ENCODE measurements at places on chromosomes 5 and 9.

- peak; percentile 38 for DNase-seq
These were observed at the start of gene GADD45G for GRCh38 chr9:89604729-89605464. Gene GADD45G, plus strand, starts transcription at chr9:89605012. Its CDS starts 110 bp downstream, at chr9:89605122.

- no peak for DNase-seq
These were observed 140.8 kb downstream of the CAVIN4 start for GRCh38 chr9:100718717-100719116.

DNA sequence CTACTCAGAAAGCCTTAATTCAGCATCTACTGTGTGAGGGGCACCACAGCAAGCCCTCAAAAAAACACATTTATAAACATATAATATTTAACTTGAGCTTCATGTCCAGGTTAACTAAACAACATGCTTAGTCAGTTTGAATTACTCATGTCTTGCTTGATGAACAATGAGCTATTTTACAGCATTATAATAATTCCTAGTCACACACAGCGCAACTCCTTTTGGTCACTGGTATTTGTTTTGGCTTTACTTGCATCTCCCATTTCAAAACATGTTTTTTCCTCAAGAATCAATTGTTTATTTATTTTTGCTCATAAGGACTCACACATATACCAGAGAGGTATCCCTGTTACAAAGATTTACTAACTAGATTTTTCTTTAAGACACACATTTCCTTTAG is 616.7 kb upstream of the DAB2 start:
- DNase-seq: no peak

DNA sequence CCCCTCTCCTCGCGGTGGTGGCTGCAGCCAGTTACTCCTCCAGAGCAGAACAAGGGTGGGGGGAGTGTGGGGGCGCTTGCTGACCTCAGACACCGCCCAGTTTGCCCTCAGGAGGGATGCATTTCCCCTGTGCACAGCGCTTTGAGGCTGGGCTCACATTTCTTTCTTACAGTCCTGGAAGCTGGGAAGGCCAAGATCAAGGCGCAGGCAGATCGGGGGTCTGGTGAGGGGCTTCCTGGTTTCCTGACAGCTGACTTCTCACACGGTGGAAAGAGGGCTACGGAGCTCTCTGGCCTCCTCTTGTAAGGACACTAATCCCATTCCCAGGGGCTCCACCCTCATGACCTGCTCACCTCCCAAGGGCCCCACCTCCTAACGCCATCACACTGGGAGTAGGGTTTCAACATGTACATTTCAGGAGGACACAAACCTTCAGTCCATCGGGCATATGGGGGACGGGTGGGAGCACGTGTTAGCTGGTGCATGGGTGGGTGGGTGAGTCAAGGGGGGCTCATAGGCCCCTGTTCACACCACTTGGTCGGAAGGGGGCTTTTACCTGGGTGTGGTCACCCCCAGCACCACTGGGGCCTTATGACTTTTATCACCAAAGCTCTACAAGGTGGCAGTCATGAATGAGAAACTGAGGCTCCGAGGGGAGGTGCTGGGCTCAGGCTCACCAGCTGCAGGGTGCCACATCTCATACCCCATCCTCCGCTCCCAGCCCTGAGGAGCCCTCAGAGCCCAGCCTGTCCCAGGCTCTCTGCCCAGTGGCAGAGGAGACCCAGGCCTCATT is 7.7 kb upstream of the SCGB3A1 start:
- no peak for DNase-seq

GRCh38 chr5:85337435-85337834 is 952.8 kb upstream of the EDIL3 start:
- DNase-seq: no peak

DNA sequence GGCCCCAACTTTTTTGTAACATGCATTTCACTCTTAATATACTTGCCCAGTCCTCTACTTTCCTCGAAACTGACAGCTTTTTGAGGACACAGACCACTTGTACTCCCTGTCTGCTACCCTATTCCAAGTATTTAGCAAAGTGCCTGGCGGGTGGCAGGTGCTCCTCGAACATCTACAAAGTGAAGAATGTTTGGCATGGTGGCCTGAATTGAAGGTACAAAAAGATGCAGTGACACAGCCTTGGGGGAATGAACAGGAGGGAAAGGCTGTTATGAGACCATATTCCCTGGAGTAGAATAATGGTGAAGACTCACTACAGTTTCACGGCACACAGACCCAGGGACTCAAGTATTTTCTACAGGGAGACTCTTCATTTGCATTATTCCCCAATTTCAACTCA is 590.9 kb downstream of the PRELID2 start:
- no peak for DNase-seq

- DNase-seq: no peak
These were observed 66.5 kb downstream of the SEMA5A start for GRCh38 chr5:9479361-9479760.

DNA sequence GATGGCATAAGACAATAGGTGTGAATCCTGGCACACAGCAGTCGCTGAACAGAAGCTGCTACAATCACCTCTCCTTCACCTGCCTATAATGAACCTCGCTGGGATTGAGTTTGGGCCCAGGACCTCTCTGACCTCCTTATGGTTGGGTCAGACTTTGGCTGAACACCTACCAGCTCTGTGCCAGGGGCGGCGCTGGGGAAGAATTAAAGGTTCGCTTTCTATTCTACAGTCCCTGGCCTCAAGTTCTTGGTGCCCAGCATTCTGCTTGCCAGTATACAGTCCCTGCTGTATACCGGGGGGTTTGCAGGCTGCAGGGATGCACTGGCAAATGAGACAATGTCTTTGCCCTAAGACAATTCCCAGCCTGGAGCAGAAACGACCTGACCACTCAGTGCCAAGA is 895 bp upstream of the STRBP start:
- DNase-seq: no peak

DNA sequence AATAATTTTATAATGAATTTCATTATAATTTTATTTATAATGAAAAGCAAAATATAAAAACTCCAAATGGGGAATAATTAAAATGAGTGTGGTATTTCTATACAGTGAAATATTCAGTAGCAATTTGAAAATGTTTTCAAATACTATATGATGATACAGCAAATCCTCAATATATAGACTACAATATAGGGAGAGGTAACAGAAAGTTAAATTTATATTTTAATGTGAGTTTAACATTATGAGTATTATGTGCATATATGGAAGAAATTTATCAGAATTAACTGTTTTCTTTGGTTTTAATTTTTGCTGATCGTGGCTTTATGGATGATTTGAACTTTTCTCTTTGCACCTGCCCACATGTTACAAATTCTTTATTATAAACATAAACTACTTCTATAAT is 500.9 kb upstream of the ARRDC3 start:
- DNase-seq: no peak

DNA sequence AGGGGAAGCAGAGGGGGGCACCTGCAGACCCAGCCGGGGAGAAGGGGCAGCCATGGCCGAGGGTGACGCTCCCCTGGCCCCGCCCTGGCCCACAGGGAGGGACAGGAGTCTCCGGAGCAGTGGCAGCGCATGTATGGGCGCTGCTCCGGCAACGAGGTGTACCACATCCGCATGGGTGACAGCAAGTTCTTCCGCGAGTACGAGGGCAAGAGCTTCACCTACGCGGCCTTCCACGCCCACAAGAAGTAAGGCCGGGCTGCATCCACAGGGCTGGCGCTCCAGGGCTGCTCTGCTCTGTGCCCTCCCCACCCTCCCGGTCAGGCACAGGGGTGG is 68.2 kb downstream of the KCNT1 start:
- no peak for DNase-seq

GRCh38 chr9:97502222-97502983 is 937 bp downstream of the TMOD1 start:
- no peak for DNase-seq

GRCh38 chr5:58211441-58211840 is 248.4 kb downstream of the PLK2 start:
- no peak for DNase-seq

DNA sequence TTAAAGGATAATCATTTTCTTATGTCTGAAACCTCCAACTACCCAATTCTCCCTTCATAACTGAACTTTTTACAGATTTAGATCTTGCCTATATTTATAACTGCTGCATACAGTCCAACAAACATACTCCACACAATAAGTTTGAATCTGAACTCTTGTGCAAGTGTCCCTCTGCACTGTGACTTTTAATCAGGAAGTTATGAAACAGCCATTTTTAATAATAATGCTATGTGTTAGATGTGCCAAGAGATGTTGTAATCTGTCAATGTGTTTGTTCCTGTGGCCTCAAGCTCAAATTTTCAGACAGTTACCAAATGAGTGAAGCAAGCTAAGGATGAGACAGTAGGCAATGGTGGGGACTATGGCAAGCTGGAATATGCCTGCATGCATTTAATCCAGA is 57.6 kb upstream of the MTAP start:
- DNase-seq: no peak

- DNase-seq: no peak
These were observed 23.7 kb downstream of the RALGPS1 start for GRCh38 chr9:126938327-126938726.

DNA sequence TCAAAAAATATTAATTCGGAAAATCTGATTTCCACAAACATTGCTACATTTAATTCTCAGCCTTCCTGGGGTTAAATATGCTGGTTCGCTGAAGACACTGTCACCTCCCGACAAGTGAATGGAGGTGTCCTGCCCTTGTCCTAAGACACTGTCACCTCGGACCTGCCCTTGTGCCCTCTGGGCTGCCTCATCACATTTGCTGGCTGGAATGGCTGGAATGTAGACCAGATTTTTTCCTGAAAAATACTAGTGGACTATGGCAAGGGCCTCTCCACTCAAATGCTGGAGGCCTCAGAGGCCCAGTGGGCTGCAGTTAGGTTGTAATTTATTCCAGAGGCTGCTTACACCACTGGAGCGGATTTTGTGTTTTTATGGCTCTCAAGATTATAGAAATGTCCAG is 28.2 kb downstream of the CACNA1B start:
- no peak for DNase-seq

DNA sequence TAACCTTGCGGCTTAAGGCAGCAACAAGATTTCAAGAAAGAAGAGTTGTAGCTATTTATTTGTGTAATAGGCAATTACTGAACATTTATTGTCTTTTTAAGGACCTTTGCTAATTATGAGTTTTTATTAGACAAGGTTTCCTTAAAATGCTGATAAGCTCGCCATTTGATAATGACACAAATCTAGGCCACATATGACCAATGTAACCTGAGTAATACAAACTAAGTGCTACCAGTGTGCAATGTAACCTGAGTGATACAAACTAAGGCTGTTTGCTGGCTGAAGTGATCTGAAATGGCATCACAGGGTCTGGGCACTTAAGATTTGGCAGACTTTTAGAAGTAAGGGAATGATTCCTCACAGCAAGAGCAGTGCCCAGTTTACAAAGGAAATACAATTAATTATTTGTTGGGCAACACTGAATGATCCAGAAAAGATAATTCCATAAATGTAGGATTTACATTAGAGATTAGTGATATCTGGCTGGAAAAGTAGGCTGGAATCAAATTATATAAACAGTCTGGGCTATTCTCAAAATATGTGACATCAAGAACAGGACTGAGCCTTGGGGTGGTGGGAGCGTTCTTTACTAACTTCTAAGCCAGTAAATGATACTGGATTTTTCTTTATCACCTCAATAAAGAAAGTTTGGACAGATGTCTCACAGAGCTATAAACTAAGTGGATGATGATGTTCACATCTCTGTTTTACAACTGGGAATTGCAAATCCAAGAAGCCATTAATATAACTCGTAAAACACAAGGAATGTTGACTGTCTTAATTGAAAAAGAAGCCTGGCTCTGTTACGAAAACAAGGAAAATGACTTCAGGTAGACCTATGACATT is 54.8 kb downstream of the MRPS27 start:
- DNase-seq: no peak

GRCh38 chr5:62143268-62144229 is 162.5 kb upstream of the KIF2A start:
- DNase-seq: no peak

GRCh38 chr9:123940721-123941523 is 11.0 kb upstream of the DENND1A start:
- no peak for DNase-seq

GRCh38 chr9:92807757-92808725 is 43.4 kb upstream of the BICD2 start:
- no peak for DNase-seq

- DNase-seq: no peak
These were observed 914 bp upstream of the CD72 start for GRCh38 chr9:35618854-35619799.

DNA sequence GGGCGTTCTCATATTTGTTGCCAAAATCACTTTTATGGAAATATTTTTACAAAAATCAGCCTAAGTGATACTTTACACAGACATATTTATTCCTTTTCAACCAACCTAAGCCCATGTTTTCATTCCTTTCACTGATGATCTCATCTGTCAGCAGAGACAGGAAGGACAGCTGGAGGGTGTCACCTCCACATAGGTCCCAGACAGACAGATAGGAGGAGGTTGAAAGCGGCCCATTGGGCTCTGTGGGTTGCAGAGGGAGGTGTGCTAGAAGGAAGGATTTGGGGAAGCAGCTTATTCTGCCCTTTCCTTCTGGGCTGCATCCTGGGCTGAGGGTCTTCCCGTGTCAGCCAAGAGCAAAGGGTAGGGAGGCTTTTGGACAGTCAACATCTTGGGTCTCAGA is 26.0 kb upstream of the SEMA4D start:
- DNase-seq: no peak

- no peak for DNase-seq
These were observed 240.2 kb downstream of the ARHGAP26 start for GRCh38 chr5:143010351-143010750.

- DNase-seq: no peak
These were observed 7.7 kb downstream of the FBP1 start for GRCh38 chr9:94631599-94631998.

- no peak for DNase-seq
These were observed 47.1 kb downstream of the UGCG start for GRCh38 chr9:111943746-111944145.

DNA sequence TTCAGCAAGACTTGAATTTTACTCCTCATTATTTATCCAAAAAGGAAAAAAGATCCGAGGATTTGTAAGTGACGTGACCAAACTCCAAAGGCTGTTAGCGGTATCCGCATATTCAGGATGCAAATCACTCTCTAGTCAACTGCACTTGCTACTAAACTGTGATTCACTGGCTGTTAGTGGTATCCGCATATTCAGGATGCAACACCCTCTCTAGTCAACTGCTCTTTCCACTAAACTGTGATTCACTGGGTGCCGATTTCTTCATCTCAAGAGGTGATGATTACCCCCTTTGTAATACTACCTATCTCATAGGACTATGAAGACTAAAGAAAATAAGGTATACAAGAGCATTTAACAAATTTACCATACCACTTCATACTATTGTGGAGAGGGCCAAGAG is 5.7 kb downstream of the MAPKAP1 start:
- DNase-seq: no peak

- no peak for DNase-seq
These were observed 68.5 kb downstream of the GLDC start for GRCh38 chr9:6576987-6577386.

DNA sequence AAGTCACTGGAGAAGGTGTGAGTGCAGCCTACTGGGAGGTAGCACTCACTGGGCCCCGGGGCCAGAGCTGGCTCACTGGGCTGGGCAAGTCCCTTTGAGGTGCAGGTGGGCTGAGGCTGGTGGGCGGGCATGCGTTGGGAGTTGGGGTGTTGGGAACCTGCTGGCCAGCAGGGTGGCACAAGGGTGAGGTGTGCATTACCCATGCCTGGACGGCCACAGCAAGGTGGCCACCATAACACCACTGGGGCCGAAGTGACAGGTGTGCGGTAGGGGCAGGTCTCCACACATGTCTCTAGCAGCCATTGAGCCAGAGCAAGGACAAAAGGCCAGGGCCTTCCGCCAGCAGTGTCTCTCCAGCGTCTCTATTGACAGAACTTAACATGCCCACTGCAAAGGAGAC is 22.6 kb downstream of the PRRT1B start:
- DNase-seq: no peak

- no peak for DNase-seq
These were observed 117.5 kb upstream of the ZNF366 start for GRCh38 chr5:72624641-72625236.
